Hepatocyte (in vitro differentiated cells): ENCODE measurements at places on chromosomes 16 and 17. TPM values are rescaled to one million over a fixed set of nuclear protein-coding genes. Genes with fewer than 3 reads are reported as not detected.

DNA sequence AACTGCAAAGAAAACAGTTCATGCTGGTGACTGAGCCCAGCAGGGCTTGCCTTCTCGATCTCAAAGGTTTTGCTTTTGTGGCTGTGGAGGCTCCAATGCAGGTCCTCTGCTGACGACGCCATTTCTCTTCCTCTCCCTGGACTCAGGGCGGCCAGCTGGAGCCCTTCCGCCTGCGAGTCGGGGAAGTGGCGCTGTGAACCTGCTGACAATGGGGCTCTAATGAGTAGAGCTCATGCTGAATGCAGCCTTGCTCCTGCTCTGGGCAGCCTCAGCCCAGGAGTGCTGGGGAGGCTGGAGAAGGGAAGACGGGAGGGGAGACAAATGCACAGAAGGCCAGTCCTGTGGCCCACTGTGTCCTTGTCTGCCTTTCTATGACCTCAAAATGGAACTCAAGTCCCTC is 43.8 kb downstream of the VAC14 start:
- no peaks in the 10 kb centered on the region for H3K27me3 ChIP-seq
- no peak overlapping the region for H3K4me3 ChIP-seq
- peaks cover 21% of the 10 kb centered on the region for H3K4me1 ChIP-seq
- no peak for DNase-seq
- no peak overlapping the region for H3K27ac ChIP-seq

- no peaks in the 10 kb centered on the region for H3K27me3 ChIP-seq
- no peak for DNase-seq
- no peaks in the 10 kb centered on the region for H3K4me1 ChIP-seq
- H3K36me3 ChIP-seq, result no peaks in the 10 kb centered on the region
- H3K4me3 ChIP-seq, result no peak overlapping the region
Measured at GRCh38 chr17:62793919-62794665, 14.0 kb downstream of the MARCHF10 start.

DNA sequence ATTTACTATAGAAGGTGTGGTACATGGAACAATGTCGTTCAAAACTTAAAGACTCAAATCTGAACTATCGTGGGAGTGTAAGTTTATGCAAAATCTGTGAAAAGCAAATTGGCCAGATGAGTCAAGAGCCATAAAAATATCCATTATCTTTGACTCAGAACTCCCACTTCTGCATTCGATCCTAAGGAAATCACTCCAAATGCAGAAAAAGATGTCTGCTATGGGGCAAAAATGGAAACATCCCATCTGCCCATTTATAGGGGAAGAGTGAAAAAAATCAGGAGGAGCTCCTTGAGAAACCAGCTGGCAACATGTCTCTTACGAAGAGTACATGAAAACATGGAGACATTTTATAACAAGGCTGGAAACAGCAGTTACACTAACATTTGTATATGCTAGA is 43.6 kb upstream of the CCDC182 start:
- no peak for DNase-seq
- H3K4me1 ChIP-seq, result no peaks in the 10 kb centered on the region
- no peak overlapping the region for H3K27ac ChIP-seq
- no peaks in the 10 kb centered on the region for H3K36me3 ChIP-seq

DNA sequence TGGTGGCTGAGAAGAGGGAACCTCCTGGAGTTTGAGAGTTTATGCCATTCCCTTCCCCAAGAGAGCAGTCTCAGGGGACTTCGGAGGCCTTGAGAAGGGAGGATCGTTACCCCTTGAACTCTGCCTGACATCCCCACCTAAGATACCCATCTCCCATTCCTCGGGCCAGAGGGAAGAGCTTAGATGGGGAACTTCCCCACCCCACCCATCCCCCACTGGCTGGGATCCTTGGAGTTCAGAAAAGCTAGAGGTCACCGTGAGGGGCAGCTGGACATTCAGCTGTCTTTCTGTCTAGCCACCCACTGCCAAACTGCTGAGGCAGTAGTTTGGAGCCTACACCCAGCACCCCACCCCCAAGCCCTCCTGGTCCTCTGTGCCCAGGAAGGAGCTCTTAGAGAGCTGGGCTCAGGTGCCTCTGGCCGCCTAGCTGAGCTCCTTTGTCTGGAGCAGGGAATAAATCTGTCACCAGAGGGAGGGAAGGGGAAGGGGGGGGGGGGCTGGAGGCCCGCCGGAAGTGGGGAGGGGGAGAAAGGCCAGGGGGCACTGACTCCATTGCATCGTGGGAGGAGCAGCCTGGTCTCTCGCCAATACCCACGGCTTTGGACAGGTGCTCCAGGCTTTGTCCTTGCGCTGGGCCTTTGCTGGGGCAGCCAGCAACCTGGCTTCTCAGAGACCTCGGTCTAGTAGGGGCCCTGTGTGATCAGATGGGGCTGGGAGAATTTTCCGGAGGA is 1.0 kb downstream of the HSD11B2 start:
- peaks cover 24% of the 10 kb centered on the region for H3K27me3 ChIP-seq
- DNase-seq, result no peak
- H3K36me3 ChIP-seq, result no peaks in the 10 kb centered on the region
- no peak overlapping the region for H3K27ac ChIP-seq
- peaks cover 13% of the 10 kb centered on the region for H3K4me1 ChIP-seq

DNA sequence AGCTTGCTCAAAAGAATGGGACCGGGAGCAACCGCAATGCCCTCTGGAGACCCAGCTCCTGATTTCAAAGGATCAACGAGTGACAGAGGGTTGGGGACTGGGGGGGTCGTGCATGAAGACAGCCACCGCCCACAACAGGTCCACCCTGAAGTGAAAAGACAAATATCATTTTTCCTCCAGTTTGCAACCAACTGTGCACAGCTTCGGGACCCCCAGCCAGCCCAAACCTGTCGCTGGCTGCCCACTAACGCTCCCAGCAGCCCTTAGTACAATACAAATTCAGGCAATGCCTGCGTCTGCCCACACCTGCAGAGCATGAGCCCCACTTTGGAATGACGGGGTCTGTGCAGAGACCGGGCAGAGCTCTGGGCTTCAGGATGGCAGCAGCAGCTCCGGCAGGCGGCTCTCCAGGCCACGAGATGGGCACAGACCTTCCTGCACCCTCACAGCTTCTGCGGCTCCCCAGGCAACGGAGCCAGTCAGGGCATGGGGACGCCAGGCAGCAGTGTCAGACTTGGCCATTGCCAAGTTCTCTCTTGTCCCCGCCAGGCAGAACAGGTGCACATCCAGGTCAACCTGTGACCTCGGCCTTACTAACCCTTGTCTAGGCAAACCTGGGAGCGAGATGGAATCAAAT is 60.1 kb downstream of the TBC1D16 start:
- no peaks in the 10 kb centered on the region for H3K4me1 ChIP-seq
- no peak overlapping the region for H3K27ac ChIP-seq
- no peaks in the 10 kb centered on the region for H3K36me3 ChIP-seq

DNA sequence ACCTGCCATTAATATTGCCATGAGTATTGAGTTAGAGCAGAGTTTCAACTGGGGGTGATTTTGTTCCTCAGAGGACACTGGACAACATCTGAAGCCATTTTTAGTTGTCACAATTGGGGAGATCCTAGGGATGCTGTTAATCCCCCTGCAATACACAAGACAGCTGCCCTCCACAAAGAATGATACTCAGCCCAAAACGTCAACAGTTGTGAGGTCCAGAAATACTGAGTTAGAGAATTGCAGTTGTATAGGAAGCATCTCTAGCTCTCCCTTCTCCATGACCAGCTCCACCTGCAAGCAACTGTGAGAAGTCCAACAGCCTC is 614.0 kb upstream of the CDH5 start:
- no peak overlapping the region for H3K27ac ChIP-seq
- no peaks in the 10 kb centered on the region for H3K27me3 ChIP-seq
- H3K4me3 ChIP-seq, result no peak overlapping the region
- DNase-seq, result no peak

DNA sequence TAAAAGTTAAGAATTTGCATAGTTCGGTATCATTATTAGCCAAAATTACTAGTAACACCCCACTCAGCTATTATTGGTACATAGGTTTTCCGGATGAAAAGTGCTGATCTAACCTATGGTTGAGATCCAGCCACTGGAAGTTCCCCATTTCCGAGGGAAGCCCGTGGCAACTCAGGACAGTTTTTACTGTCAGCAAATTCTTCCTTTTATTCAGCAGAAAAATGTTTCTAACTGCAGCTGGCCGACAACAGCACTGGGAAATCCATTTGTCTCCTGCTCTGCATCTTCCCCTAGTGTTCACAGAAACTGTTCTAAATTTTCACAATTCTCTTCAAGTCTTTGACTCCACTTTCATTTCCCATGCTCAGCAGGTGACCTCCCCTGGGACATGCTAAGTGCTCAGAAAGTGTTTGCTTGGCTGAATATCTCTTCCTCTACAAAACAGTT is 15.5 kb upstream of the MMD start:
- H3K27me3 ChIP-seq, result no peaks in the 10 kb centered on the region
- H3K4me1 ChIP-seq, result peaks cover 27% of the 10 kb centered on the region
- H3K27ac ChIP-seq, result no peak overlapping the region
- H3K36me3 ChIP-seq, result no peaks in the 10 kb centered on the region

GRCh38 chr16:84618581-84619460 is 943 bp upstream of the COTL1 start:
- DNase-seq, result peak; percentile 78
- H3K27me3 ChIP-seq, result no peaks in the 10 kb centered on the region
- no peaks in the 10 kb centered on the region for H3K36me3 ChIP-seq

- H3K27me3 ChIP-seq, result no peaks in the 10 kb centered on the region
- peaks cover 54% of the 10 kb centered on the region for H3K4me1 ChIP-seq
- no peaks in the 10 kb centered on the region for H3K36me3 ChIP-seq
Measured at GRCh38 chr16:70715860-70716357, 30.1 kb upstream of the MTSS2 start.

DNA sequence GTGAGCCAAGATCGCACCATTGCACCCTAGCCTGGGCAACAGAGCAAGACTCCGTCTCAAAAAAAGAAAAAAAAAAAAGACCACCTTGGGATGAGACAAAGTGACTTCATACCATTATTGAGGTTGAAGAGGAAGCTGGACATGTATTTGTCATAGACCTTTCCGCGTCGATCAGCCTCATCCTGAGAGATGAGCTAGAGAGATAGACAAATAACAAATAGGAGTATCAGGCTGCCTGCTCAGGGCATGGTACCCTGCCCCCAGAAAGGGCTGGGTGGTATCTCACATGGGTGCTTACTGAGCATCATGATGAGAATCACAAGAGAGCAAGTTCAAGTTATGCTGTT is 22.1 kb downstream of the CNTNAP1 start:
- no peaks in the 10 kb centered on the region for H3K4me1 ChIP-seq
- no peak overlapping the region for H3K27ac ChIP-seq
- no peaks in the 10 kb centered on the region for H3K27me3 ChIP-seq
- no peak for DNase-seq

GRCh38 chr17:79465011-79465680 is 145.7 kb downstream of the RBFOX3 start:
- no peak overlapping the region for H3K27ac ChIP-seq
- H3K4me3 ChIP-seq, result no peak overlapping the region
- no peak for DNase-seq
- no peaks in the 10 kb centered on the region for H3K36me3 ChIP-seq

- H3K4me3 ChIP-seq, result no peak overlapping the region
- peaks cover 33% of the 10 kb centered on the region for H3K4me1 ChIP-seq
- no peak for DNase-seq
Measured at GRCh38 chr17:35773679-35774425, 13.2 kb downstream of the C17orf50 start.

DNA sequence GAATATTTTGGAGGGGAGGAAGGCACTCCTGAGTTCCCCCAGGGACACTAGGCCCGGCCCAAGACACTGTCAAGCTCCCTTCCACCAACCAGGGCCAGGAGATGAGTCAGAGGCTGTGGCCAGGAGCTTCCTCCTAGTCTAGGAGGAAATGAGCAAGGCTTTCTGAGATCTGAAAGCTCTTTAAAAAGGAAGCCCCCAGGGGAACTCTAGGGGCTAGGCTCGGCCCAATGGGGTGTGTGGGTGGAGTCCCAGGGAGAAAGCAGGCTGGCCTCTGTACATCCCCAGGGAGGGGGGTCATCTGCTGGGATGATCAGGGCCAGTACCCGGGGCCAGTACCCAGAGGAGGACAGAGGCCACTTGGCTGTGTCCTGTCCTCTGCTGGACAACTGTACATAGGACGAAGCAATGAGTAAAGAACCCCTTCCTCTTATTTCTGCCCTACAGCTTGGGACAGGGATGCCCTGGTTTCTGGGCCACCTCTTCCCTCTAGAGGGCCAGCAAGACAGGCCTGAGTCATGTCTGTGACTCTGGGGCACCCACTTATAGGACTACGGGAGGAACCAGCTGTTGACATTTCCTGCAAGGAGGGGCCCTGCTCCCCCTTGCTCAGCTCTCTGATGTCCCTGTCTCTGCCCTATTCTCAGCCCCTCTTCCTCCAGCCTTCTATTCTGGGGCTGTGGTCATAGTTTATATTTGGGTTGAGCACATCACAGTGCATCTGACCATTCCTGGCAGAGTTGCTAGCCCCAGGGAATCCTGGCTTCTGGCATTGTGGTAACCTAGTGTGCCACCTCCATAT is 2.7 kb downstream of the FHOD1 start:
- H3K4me3 ChIP-seq, result no peak overlapping the region
- H3K4me1 ChIP-seq, result peaks cover 38% of the 10 kb centered on the region
- peaks cover 15% of the 10 kb centered on the region for H3K27me3 ChIP-seq
- peak; percentile 55 for DNase-seq
- no peaks in the 10 kb centered on the region for H3K36me3 ChIP-seq

GRCh38 chr16:46844771-46845170 is 13.8 kb upstream of the C16orf87 start:
- H3K36me3 ChIP-seq, result no peaks in the 10 kb centered on the region
- no peak for DNase-seq
- H3K4me1 ChIP-seq, result no peaks in the 10 kb centered on the region
- H3K27me3 ChIP-seq, result no peaks in the 10 kb centered on the region
- H3K4me3 ChIP-seq, result no peak overlapping the region
- H3K27ac ChIP-seq, result no peak overlapping the region

DNA sequence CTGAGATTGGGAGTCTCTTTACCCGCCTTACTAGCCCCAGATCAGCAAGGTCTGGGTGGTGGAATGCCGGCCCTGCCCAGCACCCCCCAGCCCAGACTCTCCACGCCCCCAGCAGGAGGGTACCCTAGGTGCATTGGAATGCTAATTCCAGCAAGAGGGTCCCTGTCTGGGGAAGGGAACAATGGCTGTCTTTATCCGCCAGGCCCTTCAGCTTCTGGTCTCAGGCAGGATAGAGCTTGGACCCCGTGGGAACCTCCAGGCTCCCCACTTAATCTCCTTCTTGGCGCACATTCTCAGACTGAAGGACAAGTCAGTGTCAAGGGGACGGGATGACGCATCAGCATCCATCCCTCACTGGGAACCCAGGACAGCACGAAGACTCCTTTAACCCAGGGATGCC is 85.1 kb downstream of the LITAF start:
- no peaks in the 10 kb centered on the region for H3K27me3 ChIP-seq
- H3K36me3 ChIP-seq, result no peaks in the 10 kb centered on the region
- peaks cover 11% of the 10 kb centered on the region for H3K4me1 ChIP-seq
- H3K4me3 ChIP-seq, result no peak overlapping the region

The KRT39 gene
- total RNA-seq, result 1.0 TPM in 1 of 2 replicates, not detected in the other

The ABCA5 gene
- total RNA-seq, result 53.4 and 59.8 TPM in 2 replicates

The KRTAP4-7 gene
- not detected in 2 replicates for total RNA-seq

The CIBAR2 gene
- total RNA-seq, result 0.13 TPM in 1 of 2 replicates, not detected in the other

The TRPV2 gene
- 1.8 and 7.7 TPM in 2 replicates for total RNA-seq

The CALCOCO2 gene
- total RNA-seq, result 68.8 and 76.3 TPM in 2 replicates

The CD300H gene
- total RNA-seq, result 0.67 TPM in 1 of 2 replicates, not detected in the other

The KRT32 gene
- not detected in 2 replicates for total RNA-seq
